Heart left ventricle (tissue), 16 donors: ENCODE measurements at places on chromosomes 7 and 10. TPM values are rescaled to one million over a fixed set of nuclear protein-coding genes. Genes with fewer than 3 reads are reported as not detected.

GRCh38 chr10:109972372-109973001, 35.3 kb upstream of the ADD3 start:
- DNase-seq, result no peak

- no peak for DNase-seq
These were observed 39.9 kb downstream of the NRG3 start for GRCh38 chr10:81914736-81915503.

DNA sequence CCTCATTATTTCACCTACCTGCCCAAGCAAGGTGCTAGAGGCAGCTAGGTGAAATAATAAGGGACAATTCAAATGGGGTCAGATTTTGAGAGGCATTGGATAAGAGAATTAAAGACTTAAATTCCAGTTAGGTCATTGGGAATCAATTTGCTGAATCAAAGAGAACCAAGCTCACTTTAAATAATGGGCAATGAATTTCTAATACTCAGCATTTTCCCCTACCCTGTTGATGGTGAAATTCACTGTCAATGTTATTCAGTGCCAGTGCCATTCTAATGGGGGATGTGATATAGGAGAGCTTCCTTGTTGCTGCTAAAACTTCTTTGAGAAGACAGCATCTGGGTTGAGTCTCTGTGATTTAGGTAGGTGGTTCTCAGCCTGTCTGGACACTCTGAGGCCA, 509.3 kb downstream of the PHTF2 start:
- no peak for DNase-seq

PALD1 gene
- 2.7 TPM for polyA plus RNA-seq

GRCh38 chr10:70362328-70362727, 20.1 kb downstream of the LRRC20 start:
- DNase-seq, result no peak

ZNF655 gene
- 28.8 TPM for polyA plus RNA-seq

DNA sequence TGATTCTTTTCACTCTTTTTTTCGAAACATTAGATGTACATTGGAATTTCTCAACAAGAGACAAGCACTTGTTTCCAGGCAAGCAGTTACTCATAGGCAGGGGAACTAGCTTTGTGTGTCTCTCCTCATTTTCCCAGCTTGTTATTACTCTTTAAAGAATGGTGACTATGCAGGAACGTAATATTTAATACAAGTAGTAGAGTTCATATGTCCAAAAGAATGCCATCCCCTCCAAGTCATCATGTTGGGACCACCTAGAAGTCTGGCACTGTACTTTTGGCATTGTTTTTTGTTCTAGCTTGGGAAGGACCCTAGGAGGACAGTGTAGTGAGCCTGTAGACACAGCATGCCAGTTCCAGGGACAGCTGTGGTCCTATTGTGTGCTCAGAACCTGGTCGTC, 650.7 kb downstream of the INHBA start:
- no peak for DNase-seq

CAV2 gene
- 66.3 TPM for polyA plus RNA-seq

PTF1A gene
- polyA plus RNA-seq, result not detected

PON1 gene
- 0.07 TPM for polyA plus RNA-seq

CLDN4 gene
- polyA plus RNA-seq, result not detected

FAM131B gene
- 0.19 TPM for polyA plus RNA-seq

DNA sequence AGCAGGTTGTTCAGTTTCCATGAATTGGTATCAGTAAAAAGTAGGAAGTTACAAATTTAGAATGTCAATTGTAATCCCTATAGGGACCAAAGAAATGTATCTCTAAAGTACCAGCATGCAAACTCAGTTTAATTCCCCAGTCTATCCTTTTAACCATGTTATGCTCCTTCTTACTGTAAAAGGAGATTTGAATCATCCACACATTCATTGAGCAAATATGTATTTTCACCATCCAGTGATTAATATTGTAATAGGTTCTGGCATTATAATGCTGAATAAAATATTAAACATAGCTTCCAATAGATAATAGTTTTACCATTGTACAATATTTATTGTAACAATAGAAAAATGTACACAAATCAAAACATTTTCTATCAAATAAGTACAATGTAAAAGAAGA, 228.2 kb upstream of the SEMA3A start:
- DNase-seq, result no peak

PSMA2 gene
- polyA plus RNA-seq, result 139 TPM

GRCh38 chr7:68980011-68980410, 618.3 kb upstream of the AUTS2 start:
- DNase-seq, result no peak

NAT16 gene
- not detected for polyA plus RNA-seq

- no peak for DNase-seq
These were observed 254.9 kb downstream of the PLXNA4 start for GRCh38 chr7:132321387-132321786.

EN2 gene
- polyA plus RNA-seq, result 0.08 TPM

GRCh38 chr10:28778524-28778923, 101.2 kb downstream of the BAMBI start:
- no peak for DNase-seq

DNA sequence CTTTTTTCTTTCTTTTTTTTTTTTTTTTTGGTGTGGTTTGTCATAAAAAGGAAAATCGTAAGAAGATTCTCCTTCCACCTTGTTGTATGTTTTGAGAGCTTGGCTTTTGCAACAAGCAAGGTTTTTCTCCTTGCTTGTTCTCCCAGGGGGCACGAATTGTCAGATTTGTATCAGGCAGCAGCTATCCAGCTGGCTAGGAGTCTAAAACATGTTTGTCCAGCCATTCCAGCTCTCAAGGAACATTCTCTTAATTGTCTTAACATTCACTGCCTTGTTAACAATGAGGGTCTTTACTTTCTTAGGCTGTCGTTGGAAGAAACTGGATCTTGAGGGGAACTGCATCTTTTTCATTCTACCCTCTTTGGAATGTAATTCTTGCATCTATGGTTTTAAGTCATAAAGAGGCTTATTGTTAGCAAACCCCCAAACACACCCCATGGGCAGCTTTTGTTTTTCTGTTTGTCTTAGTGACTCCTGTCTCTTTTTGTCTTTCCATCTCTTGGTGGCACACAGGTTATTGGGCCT, 14.6 kb downstream of the SHTN1 start:
- DNase-seq, result no peak

- DNase-seq, result no peak
These were observed 192.5 kb downstream of the ANK3 start for GRCh38 chr10:60197206-60197605.

- no peak for DNase-seq
These were observed 14.8 kb downstream of the CYP26A1 start for GRCh38 chr10:93088466-93088865.

GRCh38 chr10:28587970-28588290, 55.0 kb downstream of the WAC start:
- no peak for DNase-seq

PRF1 gene
- 0.68 TPM for polyA plus RNA-seq

IL2RA gene
- 0.11 TPM for polyA plus RNA-seq

KCP gene
- polyA plus RNA-seq, result 0.15 TPM

DNA sequence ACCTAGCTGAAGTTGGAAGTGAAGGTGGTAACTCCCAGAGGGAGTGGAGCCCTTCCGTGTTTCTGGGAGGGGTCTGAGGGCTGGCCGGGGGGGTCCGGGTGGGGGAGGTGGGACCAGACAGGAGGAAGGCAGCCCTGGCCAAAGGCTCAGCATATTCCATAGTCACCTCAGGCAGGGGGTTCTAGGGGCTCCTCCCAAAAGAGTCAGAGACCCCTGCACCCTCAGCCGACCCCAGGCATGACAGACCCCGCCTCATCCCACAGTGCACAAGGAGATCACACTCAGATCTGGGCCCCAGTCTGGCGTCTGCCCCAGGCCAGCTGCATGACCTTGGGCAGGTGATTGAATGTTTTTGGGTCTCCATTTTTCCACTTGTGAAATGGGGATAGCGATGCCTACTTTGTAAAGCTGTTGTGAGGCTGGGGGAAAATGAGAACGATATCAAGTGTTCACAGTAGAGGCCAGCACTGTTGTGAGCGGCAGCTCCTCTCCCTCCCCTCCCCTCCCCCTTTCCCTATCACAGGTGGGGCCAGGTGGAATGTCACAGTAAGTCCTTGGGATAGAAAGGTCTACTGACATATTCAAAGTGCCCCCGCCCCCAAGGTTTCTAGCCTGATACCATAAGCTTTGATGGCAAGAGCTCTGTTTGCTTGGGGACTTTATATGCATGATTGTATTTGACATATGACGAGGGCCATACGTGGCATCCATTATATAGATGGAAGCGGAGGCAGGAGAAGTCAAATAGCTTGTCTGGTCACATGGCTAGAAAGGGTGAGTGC, 33.3 kb downstream of the DNAJB12 start:
- DNase-seq, result no peak

WDR91 gene
- polyA plus RNA-seq, result 4.4 TPM

MYOZ1 gene
- 0.76 TPM for polyA plus RNA-seq

FOXP2 gene
- polyA plus RNA-seq, result 0.25 TPM

DNA sequence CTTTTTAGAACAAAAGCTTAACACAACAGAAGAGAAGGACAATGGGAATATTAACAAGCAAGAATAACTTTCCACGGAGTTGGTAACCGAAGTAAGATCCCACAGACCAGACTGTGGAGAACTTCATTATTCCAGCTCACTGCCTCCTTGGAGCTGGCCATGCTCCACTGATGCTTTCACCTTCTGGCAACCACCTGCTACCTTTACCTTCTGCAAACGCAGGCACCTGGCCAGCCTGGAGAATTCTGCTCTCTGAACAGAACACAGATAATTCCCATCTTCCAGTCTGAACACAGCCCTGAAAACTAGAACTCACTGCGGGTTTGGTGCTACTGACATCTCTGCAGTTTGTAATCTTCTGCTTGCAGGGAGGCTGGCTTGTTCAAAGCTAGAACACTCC, 66.5 kb downstream of the JAZF1 start:
- no peak for DNase-seq

GRCh38 chr7:3200504-3200903, 100.5 kb upstream of the SDK1 start:
- DNase-seq, result no peak

DNA sequence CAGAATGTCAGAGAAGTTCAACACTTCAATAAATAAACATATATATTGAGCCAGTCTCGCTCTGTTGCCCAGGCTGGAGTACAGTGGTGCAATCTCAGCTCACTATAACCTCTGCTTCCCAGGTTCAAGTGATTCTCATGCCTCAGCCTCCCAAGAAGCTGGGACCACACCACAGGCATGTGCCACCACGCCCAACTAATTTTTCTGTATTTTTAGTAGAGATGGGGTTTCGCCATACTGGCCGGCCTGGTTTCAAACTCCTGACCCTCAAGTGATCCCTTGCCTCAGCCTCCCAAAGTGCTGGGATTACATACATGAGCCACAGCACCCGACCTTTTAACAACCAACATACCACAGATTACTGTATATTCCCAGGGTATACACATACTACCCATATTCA, 134.2 kb downstream of the JMJD1C start:
- DNase-seq, result no peak

GRCh38 chr10:124918906-124919305, 23.0 kb upstream of the ZRANB1 start:
- no peak for DNase-seq

DNA sequence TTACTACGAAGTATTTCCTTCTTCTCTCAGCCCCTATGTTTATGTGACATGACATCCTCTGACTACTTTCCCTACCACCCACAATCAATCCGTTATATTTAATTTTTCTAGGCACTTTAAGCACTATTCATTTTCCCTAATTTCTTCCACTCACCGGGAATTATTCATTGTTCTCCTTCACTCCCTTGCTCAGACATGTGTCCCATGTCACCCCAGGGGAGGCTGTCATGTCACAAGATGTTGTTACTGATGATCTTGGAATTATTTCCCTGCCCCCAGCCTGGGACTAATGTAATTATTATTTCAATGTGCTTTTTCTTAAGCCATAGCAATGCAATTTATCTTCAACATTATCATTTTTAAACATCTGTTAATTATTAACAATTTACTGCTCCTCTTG, 317.2 kb downstream of the PHF14 start:
- no peak for DNase-seq

NPY gene
- not detected for polyA plus RNA-seq

DNA sequence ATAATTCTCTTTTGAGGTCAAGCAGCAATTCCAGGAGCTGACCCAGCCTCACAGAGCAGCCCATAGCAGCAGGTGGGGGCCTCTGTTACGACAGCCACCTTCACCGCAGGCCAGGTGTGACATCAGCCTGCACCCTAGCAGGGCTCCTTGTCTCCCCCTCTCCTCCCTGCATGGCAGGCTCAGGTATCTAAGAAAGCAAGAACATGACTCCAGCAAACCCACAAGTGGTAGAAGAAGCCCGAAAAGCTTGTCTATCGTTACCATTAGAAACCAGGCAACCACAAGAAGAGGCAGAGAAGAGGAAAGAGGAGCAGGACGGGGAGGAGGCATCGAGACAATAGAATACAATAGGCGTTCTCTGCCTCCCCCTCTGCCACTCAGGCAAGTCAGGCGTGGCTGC, 104.0 kb upstream of the PRR15 start:
- DNase-seq, result no peak

GRCh38 chr7:90777465-90777864, 181.3 kb downstream of the CDK14 start:
- peak; percentile 27 for DNase-seq

AKR1D1 gene
- not detected for polyA plus RNA-seq

GRCh38 chr7:135486261-135486920, 23.5 kb downstream of the CNOT4 start:
- no peak for DNase-seq

GRCh38 chr7:37097983-37098382, 350.7 kb downstream of the ELMO1 start:
- no peak for DNase-seq

TM9SF3 gene
- polyA plus RNA-seq, result 14.9 TPM

DNA sequence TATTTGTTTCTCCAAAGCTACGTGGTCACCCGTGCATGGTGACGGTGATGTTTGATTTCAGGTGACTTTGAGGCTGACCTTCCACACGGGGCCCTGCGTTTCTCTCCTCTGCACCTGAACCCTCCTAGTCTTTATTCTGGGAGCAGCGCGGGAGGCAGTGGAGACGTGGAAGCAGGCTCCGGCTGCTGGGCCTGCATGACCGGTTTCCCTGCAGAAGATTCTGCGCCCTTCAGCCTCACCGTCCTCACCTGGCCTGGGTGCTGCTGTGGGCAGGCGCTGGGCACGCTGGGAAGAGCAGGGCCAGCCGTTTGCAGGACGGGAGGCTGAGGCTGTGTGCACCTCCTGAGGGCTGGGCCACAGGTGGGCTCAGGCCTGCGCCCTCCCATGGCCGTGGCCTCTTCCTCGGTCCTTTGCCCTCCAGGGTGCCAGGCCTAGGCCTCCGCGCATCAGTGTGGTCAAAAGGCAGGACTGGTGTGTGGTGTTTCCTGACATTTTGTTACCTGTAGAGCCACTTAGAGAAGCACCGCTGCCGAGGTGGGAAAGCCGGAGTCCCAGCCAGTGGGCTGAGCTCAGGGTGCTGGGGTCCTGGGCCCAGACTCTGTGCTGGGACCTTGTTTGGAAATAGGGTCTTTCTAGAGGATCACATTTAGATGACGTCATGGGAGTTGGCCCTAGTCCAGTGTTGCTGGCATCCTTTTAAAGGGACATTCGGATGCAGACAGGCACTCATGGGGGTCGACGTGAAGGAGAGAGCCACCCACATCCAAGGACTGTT, 478.3 kb downstream of the DNAJB6 start:
- DNase-seq, result no peak

ZNF365 gene
- polyA plus RNA-seq, result 0.08 TPM

ARMC3 gene
- polyA plus RNA-seq, result not detected

GRCh38 chr10:15824498-15824897, 35.8 kb downstream of the MINDY3 start:
- no peak for DNase-seq

COBL gene
- polyA plus RNA-seq, result 25.9 TPM

CALML3 gene
- not detected for polyA plus RNA-seq

ZNF117 gene
- polyA plus RNA-seq, result 1.5 TPM

RPEL1 gene
- not detected for polyA plus RNA-seq
